ENCODE measurements at places on chromosomes 12 and 14. TPM values are rescaled to one million over a fixed set of nuclear protein-coding genes. Genes with fewer than 3 reads are reported as not detected.

SUOX gene
- 20.6 TPM for total RNA-seq

SLC41A2 gene
- total RNA-seq: 67.1 TPM

LRP1-AS gene
- total RNA-seq: not detected

RDH12 gene
- not detected for total RNA-seq

AMN gene
- not detected for total RNA-seq

TAS2R9 gene
- total RNA-seq: not detected

KRT81 gene
- total RNA-seq: not detected

CBLN3 gene
- total RNA-seq: 1.3 TPM

CRIP1 gene
- 75.4 TPM for total RNA-seq

Data from thoracic aorta (tissue), 2 donors.